ENCODE measurements at places on chromosomes 1 and 21.
A peak's percentile ranks its signal among the peaks of the same experiment; 100 is the strongest.

DNA sequence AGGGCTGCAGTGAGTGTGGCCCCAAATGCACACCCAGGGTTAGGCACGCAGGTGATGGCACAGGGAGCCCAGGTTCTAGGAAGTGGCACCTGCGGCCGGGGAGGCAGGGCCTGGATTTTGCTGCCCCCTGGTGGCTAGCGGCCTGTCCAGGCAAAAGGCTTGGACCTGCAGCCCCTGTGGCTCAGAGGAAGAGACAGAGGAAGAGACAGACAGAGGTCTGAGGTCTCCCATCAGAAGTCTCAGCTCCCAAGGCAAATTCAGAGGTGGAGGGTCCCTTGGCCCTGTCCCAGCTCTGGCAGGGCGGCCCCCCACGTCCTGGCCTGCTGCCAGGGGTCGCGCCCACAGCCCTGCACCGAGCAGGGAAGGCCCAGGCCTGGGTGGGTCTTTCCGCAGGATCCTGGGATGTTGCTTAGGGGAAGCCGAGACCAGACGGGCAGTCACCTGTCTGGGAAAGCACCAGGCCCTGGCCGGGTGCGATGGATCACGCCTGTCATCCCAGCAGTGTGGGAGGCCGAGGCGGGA lies 8.0 kb upstream of the TNFRSF14 start:
- no peak for DNase-seq

- no peak for DNase-seq
These were observed 4.1 kb downstream of the WNT3A start for GRCh38 chr1:228010921-228011320.

DNA sequence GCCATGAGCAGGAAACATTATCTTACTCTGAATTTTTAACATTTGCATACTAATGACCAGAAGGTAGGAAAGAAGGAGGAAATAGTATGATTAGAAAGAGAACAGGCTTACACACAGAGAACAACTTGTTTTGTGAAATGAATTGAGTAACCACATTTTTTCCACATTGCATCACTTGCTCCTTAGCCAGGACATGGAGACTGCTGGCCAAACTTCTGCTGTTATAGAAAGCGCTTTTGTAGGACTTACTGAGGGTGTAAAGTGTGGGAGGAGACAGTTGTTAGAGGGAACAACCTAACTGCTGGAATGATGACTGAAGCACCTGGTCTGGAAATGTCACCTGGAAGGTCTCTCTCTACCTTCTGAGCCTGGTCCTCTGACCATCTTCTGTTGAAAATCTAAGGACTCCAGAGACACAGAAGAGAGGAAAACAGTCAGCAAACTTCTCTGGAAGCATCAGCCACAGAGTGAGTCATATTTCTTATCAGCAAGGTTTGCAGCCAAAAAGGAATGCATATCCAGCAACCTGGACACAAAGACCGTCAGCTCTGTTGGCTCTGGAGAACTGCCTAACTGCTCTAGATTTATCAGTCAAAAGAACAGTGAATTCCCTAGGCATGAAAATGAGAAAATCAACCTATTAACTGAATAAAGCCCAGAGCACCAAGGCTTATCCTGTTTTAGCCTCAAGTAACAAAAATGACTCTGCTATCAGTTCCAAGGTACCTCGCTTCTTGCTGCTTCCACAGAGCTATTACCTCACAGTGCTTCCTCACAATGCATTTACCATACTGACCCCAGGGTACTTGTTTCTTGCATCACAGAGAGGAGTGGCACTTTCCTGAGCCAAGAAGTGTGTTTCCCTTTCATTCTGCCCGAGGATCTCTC lies 88.0 kb upstream of the SLFNL1 start:
- peak; percentile 76 for DNase-seq

DNA sequence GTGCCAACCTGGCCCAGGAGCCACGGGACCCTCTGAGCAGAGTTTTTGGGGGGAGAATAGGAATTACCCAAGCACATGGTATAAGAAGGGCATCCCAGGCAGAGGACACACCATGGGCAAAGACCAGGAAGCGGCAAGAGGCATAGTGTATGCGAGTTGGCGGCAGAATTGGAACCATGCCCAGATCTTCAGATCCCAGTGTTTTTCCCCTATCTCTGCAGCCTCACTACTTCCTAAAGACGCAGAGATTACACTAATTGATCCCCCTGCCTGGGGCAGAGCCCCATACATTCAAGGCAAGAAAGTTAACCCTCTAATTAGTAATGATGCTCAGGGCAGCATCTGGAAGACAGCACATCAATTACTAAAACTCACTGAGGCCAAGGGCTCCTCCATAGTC lies 48.2 kb downstream of the SYT2 start:
- no peak for DNase-seq

Measured in skeletal muscle cell (primary cell).